IgD-negative memory B cell (primary cell): ENCODE measurements at places on chromosomes 11 and 22. TPM values are rescaled to one million over a fixed set of nuclear protein-coding genes. Genes with fewer than 3 reads are reported as not detected.

KDM4E gene
- not detected for polyA plus RNA-seq

DGCR6L gene
- polyA plus RNA-seq = 63.5 TPM

CSRP3 gene
- polyA plus RNA-seq = not detected

PGR gene
- polyA plus RNA-seq = not detected

TMEM132A gene
- 0.26 TPM for polyA plus RNA-seq

MYRF gene
- not detected for polyA plus RNA-seq

LTO1 gene
- polyA plus RNA-seq = 14.0 TPM

TUBA8 gene
- 2.8 TPM for polyA plus RNA-seq

PHF21B gene
- not detected for polyA plus RNA-seq
